Activated naive CD4-positive, alpha-beta T cell treated with anti-CD3 and anti-CD28 coated beads, Interleukin-2, amount 10 ng/mL, durations not matched to agents 7 days and 5 days (primary cell): ENCODE measurements at places on chromosomes 7 and 10.
A peak's percentile ranks its signal among the peaks of the same experiment; 100 is the strongest.

- peak; percentile 28 for DNase-seq
Measured at GRCh38 chr10:45008524-45009161, 7.9 kb downstream of the ZNF22 start.

GRCh38 chr7:142632271-142633134 is 116.8 kb upstream of the PRSS1 start:
- peak; percentile 61 for DNase-seq

GRCh38 chr7:155252444-155252887 is 45.2 kb upstream of the INSIG1 start:
- no peak for DNase-seq

- DNase-seq: no peak
Measured at GRCh38 chr7:135206941-135207391, 4.4 kb downstream of the WDR91 start.

DNA sequence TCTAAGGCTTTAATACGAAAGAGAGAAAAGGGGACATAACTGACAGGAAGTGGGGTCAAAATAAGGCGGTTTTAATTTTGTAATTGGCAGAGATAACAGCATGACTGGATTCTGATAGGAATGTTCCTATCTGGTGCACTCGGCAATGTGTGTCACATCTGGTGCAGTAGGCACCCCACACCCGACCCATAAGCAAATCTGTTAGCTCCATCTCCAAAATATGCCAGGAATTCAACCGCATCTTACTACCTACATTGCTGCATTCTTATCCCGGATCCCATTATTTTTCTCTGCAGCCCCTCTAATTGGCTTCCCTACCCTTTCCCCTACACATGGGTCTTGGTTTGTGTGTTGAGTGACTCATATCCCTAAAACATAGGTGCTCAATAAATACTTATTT is 19.1 kb upstream of the GALNT11 start:
- DNase-seq: no peak

- no peak for DNase-seq
Measured at GRCh38 chr7:50531401-50531911, 33.7 kb downstream of the DDC start.

DNA sequence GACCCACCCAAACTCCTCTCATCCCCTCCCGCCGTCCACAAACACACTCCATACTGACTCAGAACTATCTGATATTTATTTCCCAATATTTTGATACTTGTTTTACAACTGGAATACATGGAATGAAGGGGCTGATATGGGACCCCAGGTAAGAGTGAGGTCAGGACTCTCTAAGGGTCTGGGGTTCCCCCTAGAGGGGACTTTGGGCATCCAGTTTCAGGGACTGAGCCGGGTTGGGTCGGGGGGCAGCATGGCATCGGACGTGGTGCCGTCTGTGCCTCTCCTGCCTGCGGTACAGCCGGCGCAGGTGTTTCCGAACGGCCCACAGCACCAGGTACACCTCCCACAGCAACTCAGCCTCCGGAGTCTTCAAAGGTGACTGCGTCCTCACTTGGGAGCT is 7.5 kb downstream of the SPACDR start:
- no peak for DNase-seq

- no peak for DNase-seq
Measured at GRCh38 chr7:155456738-155457543, 988 bp upstream of the EN2 start.

- no peak for DNase-seq
Measured at GRCh38 chr10:50552771-50553535, 70.8 kb downstream of the SGMS1 start.

DNA sequence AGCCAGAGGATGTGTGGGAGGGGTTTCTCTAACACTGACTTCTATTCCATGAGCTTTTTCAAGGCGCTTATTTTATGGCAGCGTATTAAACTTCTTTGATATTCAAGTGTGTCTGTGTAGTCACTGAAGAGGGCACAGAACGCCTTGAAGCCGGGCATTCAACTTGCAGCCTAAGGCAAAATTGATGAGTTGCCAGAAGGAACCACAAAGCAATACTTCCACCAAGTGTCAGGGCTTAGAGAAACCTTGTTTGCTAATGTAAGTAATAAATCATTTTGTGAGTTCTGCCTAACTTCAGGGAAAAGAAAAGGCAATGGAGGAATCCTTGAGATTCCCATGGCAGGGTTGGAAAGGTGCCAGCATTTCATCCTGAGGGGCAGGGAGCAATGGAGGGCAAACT is 163.8 kb downstream of the LCOR start:
- no peak for DNase-seq

GRCh38 chr7:136741941-136742340 is 126.5 kb upstream of the CHRM2 start:
- DNase-seq: no peak

DNA sequence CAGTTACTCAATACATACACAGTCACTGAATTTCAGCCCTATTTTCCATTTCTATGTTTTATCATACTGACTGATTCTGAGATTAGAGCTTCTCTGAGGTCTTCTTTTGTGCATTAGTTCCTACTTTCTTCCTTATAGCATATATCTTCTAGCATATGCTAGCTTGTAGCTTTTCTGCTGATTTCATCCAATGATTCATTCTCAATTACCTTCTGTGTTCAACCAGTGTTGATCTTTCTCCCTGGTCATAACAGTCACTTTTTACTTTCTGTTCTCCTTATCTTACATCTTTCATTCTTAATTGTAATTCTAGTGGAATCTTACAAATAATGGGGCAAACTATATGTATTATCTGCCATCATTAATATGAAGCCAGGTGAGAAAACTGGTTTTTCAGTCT is 159.5 kb upstream of the HGF start:
- DNase-seq: no peak

DNA sequence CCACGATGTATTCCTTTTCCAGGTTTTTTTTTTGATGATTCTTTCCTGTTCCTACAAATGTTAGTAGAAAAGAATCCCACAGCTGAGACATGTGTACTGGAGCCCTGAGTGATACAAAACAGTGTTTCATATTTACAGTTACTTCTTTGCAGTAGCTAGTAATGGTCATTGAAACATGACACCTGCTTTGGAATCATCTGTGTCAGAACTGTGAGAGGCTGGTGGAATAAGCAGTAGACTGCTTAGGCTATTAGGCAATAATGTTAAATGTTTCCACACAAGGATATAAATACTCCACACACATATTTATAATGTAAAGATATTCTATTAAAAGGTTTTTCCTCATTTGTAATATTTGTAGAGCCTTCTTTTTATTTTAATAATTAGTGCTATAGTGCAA is 394.0 kb downstream of the THSD7A start:
- no peak for DNase-seq

- DNase-seq: no peak
Measured at GRCh38 chr7:94779861-94780260, 123.9 kb upstream of the SGCE start.

DNA sequence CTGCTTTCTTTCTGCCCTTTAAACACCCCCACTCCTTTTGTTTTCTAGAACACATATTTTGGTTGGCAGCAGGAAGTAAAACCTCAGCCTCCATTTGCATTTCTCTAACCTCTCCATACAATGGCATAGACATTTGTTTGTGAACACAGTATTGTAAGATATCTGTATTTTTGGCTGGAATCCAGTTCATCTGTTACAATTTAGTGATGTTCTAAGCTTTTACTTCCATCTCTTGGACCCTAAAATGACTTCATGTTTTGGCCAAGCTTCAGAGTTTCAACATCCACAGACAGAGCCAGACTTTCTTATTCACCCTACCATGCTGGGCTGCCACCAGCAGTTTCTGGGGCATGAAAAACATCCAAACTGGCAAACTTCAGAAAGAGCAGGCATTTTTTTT is 21.1 kb upstream of the AUTS2 start:
- DNase-seq: no peak

DNA sequence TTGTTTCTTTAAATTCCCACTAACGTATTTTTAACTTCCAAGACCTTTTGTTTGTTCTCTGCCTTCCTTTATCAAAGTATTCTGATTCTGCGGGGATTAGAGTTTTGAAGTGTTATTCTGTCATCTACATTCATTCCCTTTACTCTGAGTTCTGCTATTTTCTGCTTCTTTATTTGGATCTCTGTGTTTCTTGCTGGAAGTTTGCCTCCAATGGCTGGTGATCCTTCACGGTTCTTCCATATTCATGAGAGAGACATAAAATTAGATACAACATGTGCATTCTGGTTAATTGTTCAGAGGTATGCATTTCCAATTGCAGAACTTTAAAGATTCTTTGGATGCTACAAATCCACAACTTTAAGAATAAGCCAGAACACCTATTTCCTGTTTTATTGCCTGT is 244.7 kb upstream of the ADARB2 start:
- no peak for DNase-seq

GRCh38 chr7:6546498-6547251 is 4.6 kb downstream of the GRID2IP start:
- DNase-seq: no peak

- no peak for DNase-seq
Measured at GRCh38 chr7:69228212-69228811, 370.0 kb upstream of the AUTS2 start.

DNA sequence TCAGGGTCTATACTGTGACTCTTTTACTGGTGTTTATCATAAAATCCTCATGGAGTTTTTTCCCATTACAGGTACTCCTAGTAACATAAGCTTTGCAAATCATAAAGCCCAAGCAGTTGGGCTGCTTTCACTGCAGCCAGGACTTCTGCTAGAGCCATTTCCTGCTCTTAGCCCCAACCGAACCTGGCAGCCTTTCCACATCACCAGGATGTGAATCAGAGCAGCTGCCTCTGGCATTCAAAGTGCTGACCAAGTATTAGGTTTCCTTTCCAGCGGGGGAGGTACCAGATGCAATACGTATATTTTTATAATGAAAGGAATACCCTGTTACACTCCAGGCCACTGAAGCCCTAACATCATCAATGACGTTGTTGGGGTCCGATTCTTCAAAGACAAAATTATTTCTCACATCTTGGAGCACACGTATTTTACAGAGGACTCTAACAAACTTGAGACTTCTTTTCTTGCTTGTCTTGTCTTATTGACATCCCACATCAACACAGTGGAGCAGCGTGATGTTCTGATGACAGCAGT is 3.6 kb upstream of the HTR5A start:
- DNase-seq: no peak

DNA sequence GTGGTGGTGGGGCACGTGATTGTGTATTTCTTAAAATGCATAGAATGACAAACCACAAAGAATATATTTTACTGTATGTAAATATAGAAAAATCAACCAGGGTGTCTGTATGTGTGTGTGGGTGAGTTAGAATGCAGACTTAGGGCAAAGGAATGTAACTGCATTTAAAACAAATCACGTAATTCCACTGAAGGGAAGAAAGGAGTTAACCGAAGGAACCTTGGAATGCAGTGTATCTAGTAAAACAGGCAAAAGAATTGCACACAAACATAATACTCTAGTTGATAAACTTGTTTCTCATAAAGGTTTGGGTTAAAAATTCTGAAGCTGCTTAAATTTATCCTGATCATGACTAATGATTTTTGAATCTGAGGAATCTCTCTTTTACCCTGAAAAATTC is 134.9 kb downstream of the ADRA2A start:
- DNase-seq: no peak

GRCh38 chr10:131271195-131271880 is 40.2 kb downstream of the TCERG1L start:
- DNase-seq: no peak

DNA sequence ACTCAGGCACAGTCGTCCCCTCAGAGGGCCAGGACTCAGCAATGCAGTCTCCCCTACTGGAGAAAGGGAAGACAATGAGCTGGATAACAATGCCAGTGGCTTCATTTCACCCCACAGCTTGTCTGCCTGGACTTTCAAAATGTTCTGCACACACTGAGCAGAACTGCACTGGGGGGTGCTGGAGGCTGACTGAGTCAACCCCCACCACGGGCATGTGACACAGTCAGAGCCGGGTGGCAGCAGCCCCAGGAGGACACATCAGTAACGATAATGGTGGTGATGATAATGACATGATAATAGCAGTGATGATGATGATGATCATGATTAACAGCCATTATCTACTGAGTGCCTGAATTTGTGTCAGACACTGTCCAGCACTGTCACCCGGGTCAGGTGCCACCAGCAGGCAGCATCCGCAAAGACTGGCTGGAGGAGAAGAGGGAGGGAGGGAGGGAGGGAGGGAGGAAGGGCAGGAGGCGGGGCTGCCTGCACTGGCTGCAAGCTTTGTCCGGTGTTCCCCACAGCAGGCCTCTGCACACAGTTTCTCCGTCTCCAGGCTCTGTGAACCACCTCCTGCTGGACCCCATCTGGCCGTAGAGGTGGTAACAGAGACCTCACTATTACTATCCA is 67.4 kb downstream of the PLXNA4 start:
- no peak for DNase-seq

GRCh38 chr7:23020742-23021401 is 6.9 kb upstream of the HYCC1 start:
- peak; percentile 37 for DNase-seq

- DNase-seq: no peak
Measured at GRCh38 chr7:143360788-143361551, 1.5 kb downstream of the FAM131B start.

GRCh38 chr7:89232-90019 is 102.9 kb upstream of the FAM20C start:
- no peak for DNase-seq

DNA sequence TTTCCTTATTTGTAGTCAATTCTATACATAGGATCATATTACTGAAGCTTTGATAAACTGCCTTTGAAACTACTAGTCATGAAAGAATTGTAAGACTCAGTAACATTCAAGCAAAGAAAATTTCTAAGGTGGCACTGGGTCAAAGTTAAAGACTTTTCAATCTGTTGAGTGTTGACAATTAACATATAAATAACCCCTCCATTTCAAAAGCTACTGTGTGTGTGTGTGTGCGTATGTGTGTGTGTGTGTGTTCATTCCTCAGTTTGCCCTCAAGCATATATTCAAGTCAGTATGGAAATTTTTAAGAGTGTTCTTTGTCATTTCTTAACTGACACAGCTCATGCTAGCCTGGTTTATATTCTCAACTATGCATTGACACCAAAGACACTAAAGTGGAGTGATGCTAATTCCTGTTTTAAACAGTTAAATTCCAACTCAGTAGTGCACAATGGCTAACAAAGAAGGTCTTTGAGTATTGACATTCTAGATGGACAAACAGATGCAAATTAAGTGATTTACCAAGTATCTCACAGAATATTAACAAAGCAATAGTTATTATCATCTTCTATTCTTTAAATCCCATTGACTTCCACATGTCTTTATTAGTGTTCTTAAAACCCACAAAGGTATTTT is 314.8 kb upstream of the GRM3 start:
- DNase-seq: no peak
